SJSA1 (cell line): ENCODE measurements at places on chromosomes 6 and 20. TPM values are rescaled to one million over a fixed set of nuclear protein-coding genes. Genes with fewer than 3 reads are reported as not detected.

DNA sequence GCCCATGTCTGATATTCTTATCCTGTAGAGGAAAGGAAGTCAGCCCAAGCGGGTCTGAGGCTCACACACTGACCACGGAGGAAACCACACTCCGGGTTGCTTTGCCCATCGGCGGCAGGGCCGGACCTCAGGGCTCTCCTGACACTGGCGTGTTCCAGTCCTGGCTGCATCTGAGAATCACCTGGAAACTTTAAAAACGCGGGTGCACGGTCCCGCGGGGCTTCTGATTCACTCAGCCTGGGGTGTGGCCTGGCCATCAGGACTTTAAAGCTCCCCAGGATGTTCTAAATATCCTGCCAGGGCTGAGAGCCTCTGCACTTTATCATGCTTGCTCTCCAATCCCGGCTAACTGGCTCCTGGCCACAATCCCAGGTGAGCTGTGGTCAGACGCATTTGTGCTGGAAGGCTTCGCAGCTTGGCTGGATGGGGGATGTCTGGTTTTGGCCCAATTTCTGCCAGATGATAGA lies 47.7 kb upstream of the DACT2 start:
- H3K27me3 ChIP-seq: no peaks in the 10 kb centered on the region
- DNase-seq: no peak
- H3K36me3 ChIP-seq: no peaks in the 10 kb centered on the region
- H3K4me1 ChIP-seq: no peaks in the 10 kb centered on the region

- H3K27ac ChIP-seq: no peak overlapping the region
- H3K27me3 ChIP-seq: peaks cover 2% of the 10 kb centered on the region; the same call in 1 of the 2 replicates
- peak; percentile 39 for DNase-seq
- H3K4me1 ChIP-seq: no peaks in the 10 kb centered on the region
- no peaks in the 10 kb centered on the region for H3K36me3 ChIP-seq
Measured at GRCh38 chr20:64133951-64134407, 26.6 kb upstream of the NPBWR2 start.

Gene KCNQ2
- not detected in 2 replicates for total RNA-seq

GRCh38 chr6:2429032-2429431 lies 183.6 kb upstream of the GMDS start:
- no peak for DNase-seq
- H3K36me3 ChIP-seq: no peaks in the 10 kb centered on the region
- no peaks in the 10 kb centered on the region for H3K27me3 ChIP-seq
- H3K27ac ChIP-seq: peak overlapping the region; percentile 74

DNA sequence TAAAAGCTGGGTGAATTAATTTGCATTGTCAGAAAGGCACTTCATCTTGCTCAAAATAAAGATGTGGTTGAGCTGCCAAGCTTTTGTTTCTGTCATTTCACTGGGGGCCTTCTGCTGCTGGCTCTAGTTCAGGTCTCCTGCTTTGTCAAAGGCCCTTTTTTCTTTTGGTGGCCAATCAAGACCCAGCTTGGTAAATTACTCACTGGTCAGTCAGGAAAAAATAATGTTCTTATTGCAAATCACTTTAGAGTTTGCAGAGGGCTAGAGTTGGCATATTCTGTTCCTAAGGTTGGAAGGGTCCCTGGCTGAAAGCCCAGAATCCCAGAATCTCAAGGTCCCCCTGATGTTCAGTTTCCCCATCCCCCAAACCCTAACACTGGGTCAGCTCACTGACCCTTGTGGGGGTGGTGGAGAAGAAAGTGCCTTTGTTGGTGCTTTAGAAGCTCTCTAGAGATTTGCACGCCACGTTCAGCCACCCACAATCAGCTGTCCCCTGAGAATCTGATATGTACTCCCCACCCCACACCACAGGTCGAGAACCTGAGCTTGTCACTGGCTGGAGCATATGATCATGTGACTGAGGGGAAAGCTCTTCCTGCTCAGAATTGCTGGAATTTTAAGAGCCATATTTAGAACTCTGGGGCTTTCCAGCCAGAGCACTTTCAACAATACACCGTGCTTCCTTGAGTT lies 21.7 kb upstream of the BNIP5 start:
- no peaks in the 10 kb centered on the region for H3K27me3 ChIP-seq
- peak overlapping the region; percentile 60 for H3K27ac ChIP-seq
- DNase-seq: peak; percentile 62
- peaks cover 26% of the 10 kb centered on the region for H3K4me1 ChIP-seq
- no peak overlapping the region for H3K4me3 ChIP-seq

- H3K27ac ChIP-seq: peak within 1 kb of the TSS; percentile 88
- H3K4me3 ChIP-seq: peak within 1 kb of the TSS; percentile 93
- no peaks in the 10 kb centered on the region for H3K27me3 ChIP-seq
- peaks cover 50% of the 10 kb centered on the region for H3K4me1 ChIP-seq
- peaks cover 18% of the 10 kb centered on the region for H3K36me3 ChIP-seq
Measured at GRCh38 chr6:149863698-149864577, at the start of gene LRP11. Gene LRP11 (minus strand): TSS chr6:149864359. CDS start chr6:149864020, 339 bp downstream.

- H3K27ac ChIP-seq: no peak overlapping the region; the same call in 1 of the 2 replicates
- no peak overlapping the region for H3K4me3 ChIP-seq
- no peaks in the 10 kb centered on the region for H3K36me3 ChIP-seq
- DNase-seq: peak; percentile 53
- no peaks in the 10 kb centered on the region for H3K27me3 ChIP-seq
Measured at GRCh38 chr20:11302436-11302835, 615.3 kb upstream of the BTBD3 start.

DNA sequence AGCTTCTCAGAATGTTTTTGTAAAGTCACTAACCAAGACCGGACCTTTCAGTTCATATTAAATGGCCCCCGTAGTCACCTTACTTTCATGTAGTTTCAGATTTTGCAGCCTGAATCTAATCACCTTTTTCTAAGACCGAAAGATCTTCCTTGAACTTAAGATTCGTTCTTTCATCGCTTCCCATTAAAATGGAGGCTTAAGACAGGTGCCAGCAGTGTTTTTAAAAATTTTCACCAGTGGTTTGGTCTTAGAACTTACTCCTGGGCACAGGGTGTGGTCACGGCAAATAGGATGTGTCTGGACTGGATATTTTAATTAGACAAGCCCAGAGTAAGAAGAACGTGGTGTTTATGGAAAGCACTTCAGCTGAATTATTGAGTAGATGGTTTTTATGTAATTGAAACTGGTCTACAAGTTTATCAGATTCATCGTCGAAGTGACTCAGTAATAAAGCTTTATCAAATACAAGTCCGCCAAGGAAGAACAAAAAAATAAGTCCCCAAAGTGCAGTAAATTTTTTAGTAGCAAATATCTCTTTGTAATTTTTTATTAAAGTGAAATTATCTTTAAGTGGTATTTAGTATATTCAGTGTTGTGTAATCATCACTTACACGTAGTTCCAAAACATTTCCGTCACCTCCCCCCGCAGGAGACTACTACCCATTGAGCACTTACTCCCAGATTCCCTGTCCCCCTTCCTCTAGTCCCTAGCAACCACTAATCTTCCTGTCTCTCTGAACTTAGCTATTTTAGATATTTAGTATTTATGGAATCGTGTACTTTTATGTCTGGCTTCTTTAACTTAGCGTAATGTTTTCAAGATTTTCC lies 868 bp downstream of the SRSF3 start:
- H3K4me1 ChIP-seq: peaks cover 46% of the 10 kb centered on the region
- H3K27me3 ChIP-seq: no peaks in the 10 kb centered on the region
- DNase-seq: peak; percentile 72
- peak overlapping the region; percentile 97 for H3K27ac ChIP-seq
- peaks cover 58% of the 10 kb centered on the region for H3K36me3 ChIP-seq

DNA sequence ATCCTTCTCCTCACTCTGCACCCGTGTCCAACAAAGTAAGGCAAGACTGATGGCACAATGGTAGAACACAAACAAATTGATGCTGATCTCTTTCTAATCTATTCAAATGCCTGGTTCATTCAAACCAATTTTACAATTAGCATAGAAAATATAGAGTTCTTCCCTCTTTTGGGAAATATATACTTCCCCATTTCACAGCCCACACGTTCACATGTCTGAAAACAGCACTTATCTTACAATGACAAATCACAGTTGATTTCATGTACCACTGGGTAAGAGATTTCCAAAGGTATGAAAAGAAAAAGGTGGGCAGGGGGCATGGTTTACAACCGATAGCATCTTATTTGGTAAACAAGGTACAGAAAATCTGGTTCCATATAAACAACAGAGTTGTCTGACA lies 137.6 kb downstream of the RNGTT start:
- H3K4me3 ChIP-seq: no peak overlapping the region
- H3K27me3 ChIP-seq: no peaks in the 10 kb centered on the region
- no peak for DNase-seq

- no peaks in the 10 kb centered on the region for H3K36me3 ChIP-seq
- no peaks in the 10 kb centered on the region for H3K27me3 ChIP-seq
- no peaks in the 10 kb centered on the region for H3K4me1 ChIP-seq
- H3K4me3 ChIP-seq: no peak overlapping the region
Measured at GRCh38 chr6:76840041-76840745, 623.1 kb downstream of the HTR1B start.

DNA sequence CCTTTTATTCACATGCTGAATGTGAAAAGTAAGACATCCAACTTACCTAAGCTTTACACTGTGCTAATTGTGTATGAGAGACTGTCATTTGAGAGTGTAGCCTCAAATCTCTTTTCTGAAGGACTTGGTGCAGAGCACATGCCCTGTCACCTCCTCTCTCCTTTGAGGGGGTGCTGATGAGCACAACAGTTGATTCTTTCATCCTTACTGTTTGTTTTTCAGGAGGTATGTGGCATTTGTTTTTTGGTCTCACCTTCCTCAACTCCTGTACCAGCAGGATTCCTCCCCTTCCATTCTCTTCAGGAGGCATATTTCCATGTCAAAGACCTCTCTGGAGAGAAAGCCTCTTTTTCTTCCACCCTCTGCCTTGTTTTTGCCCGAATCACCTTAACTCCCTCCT lies 252.6 kb upstream of the CITED2 start:
- no peak overlapping the region for H3K4me3 ChIP-seq
- H3K4me1 ChIP-seq: no peaks in the 10 kb centered on the region

GRCh38 chr20:43904827-43905177 lies 9.8 kb upstream of the TOX2 start:
- H3K4me3 ChIP-seq: no peak overlapping the region
- H3K36me3 ChIP-seq: no peaks in the 10 kb centered on the region
- no peak for DNase-seq
- no peaks in the 10 kb centered on the region for H3K27me3 ChIP-seq

GRCh38 chr6:22099923-22100322 lies 196.9 kb downstream of the PRL start:
- H3K27ac ChIP-seq: no peak overlapping the region
- H3K36me3 ChIP-seq: no peaks in the 10 kb centered on the region
- no peak for DNase-seq
- no peaks in the 10 kb centered on the region for H3K27me3 ChIP-seq
- H3K4me1 ChIP-seq: peaks cover 15% of the 10 kb centered on the region
- no peak overlapping the region for H3K4me3 ChIP-seq

- no peaks in the 10 kb centered on the region; the same call in 1 of the 2 replicates for H3K27me3 ChIP-seq
- H3K4me1 ChIP-seq: no peaks in the 10 kb centered on the region
Measured at GRCh38 chr6:123323452-123324329, 313.1 kb downstream of the TRDN start.

DNA sequence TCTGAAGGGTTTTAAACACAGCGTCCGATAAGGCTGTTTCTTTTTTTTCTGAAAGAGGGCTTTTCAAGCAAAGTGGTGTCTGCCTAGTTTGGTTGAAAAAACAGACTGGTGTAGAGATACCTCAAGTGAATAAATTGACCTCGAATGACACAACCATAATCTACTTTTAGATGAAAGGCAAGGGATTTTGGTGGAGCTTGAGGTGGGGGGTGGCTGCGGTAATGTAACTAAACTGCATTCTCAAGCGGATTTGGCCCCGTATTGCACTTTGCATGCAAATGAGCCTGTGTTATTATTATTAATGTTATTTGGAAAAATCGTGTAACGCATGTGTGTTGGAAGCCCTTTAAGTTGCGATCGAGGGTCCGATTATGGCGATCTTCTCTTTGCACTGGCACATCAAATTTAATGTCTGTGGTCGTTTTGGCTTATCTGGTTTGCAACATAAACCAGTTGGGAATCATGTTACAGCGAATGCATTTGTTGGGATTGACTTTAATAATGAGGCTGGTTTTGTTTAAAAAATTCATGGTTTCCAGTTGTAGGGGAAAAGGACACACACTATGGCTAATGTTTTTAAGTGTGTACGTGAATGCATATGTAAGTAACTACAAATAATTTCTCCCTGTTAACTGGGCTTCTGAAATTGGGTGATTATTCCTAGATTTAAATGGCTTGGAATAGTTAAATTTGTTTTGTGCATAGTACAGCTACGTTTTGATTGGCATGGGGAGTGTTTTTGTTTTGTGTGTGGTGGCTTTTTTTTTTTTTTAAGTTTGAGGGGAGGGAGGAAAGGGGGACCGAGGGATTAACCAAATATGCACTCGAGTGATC lies 1.0 kb downstream of the JARID2 start:
- no peaks in the 10 kb centered on the region for H3K27me3 ChIP-seq
- no peak for DNase-seq
- H3K36me3 ChIP-seq: peaks cover 3% of the 10 kb centered on the region; the same call in 1 of the 2 replicates
- peak overlapping the region; percentile 43; the same call in 1 of the 2 replicates for H3K27ac ChIP-seq
- peaks cover 24% of the 10 kb centered on the region for H3K4me1 ChIP-seq

DNA sequence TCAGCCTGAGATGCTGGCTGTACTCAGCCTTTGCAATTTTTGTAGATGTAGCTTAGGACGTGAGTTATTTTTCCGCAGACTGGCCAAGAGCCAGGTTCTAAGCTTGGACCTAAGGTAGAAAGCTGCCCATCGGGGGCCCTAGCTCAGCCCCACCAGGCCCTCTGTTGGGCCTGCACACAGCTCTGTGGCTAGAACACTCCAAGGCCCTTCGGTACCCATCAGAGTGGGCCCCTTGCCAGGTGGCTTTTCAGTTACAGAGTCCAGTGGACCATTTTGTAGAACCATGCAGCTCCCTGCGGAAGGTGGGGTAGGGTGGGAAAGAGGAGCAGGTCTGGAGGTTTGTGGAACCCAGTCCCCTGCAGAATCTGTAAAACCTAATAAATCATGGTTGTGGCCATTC lies 22.6 kb downstream of the UCKL1 start:
- no peaks in the 10 kb centered on the region for H3K4me1 ChIP-seq
- H3K36me3 ChIP-seq: peaks cover 70% of the 10 kb centered on the region
- no peak overlapping the region for H3K27ac ChIP-seq
- no peaks in the 10 kb centered on the region for H3K27me3 ChIP-seq

GRCh38 chr20:14599613-14600012 lies 262.2 kb upstream of the FLRT3 start:
- H3K27ac ChIP-seq: no peak overlapping the region
- no peak for DNase-seq
- no peak overlapping the region for H3K4me3 ChIP-seq
- no peaks in the 10 kb centered on the region for H3K27me3 ChIP-seq

GRCh38 chr20:44247586-44248409 lies 690 bp downstream of the GDAP1L1 start:
- no peaks in the 10 kb centered on the region for H3K4me1 ChIP-seq
- H3K36me3 ChIP-seq: no peaks in the 10 kb centered on the region
- DNase-seq: no peak
- H3K27ac ChIP-seq: no peak overlapping the region
- peaks cover 21% of the 10 kb centered on the region for H3K27me3 ChIP-seq
- no peak overlapping the region for H3K4me3 ChIP-seq
